ENCODE measurements at places on chromosomes 2 and 18. TPM values are rescaled to one million over a fixed set of nuclear protein-coding genes. Genes with fewer than 3 reads are reported as not detected.

GRCh38 chr18:5439986-5440696 is 103.7 kb downstream of the EPB41L3 start:
- no peak for DNase-seq

GRCh38 chr18:32276906-32277305 is 87.1 kb downstream of the MEP1B start:
- DNase-seq, result no peak

- no peak for DNase-seq
Observed at GRCh38 chr2:20536619-20537422, 89.9 kb downstream of the RHOB start.

- no peak for DNase-seq
Observed at GRCh38 chr18:74818516-74819175, 221.0 kb downstream of the ZNF407 start.

DNA sequence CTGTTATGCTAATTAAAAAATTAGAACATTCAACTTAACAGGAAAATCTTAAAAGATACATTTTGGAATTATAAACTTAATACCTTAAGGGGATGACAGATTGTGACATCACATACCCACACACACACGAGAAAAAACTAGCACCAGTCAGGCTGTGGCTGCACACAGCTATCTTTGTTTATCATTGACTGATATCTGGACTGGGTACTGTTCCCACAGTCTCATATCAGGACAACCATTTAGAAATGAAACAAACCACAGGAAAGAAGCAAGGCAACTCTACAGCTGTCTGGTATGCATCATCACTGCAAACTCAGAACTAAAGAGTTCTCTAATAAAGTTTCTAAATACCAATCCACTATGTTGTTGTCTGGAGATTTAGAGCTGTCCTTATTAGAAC is 210.9 kb upstream of the SMAD7 start:
- DNase-seq, result no peak

GRCh38 chr2:240532031-240532775 is 25.6 kb downstream of the ANKMY1 start:
- DNase-seq, result no peak

GRCh38 chr2:74789271-74789670 is 44.7 kb upstream of the HK2 start:
- no peak for DNase-seq

DNA sequence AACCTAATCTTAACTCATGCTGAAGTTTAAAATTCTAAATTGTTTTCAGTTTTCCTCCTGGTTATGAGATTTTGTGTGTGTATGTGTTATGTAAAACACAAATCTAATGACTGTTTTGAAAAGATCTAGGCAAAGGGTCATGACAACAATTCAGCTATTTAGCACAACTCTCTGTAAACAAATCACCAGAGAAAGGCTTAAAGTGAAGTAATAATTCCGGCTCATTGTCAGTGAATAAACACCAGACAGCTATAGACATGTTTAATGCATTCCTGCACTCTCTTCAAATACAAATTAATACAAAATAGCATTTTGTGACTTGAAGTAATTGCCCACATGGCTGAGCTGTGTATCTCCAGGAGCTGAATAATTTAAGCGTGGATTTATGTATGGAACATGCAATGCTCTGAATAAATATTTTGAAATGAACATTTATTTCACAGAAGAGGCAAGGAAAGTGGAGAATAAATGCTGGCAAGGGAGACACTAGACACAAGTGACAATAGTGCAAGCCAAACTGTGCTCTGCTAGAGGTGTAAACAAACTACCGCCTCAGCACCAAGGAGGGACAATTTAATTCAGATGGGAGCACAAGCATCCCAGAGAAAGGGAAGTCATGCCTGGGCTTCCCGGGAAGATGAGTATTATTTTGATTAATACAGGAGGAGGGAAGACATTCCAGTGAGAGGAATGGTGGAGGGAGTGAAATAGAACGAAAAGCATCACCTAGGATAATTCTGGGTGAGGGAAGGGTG is 133.6 kb upstream of the XPO1 start:
- no peak for DNase-seq

- DNase-seq, result no peak
Observed at GRCh38 chr18:25594351-25594750, 242.4 kb upstream of the ZNF521 start.

DNA sequence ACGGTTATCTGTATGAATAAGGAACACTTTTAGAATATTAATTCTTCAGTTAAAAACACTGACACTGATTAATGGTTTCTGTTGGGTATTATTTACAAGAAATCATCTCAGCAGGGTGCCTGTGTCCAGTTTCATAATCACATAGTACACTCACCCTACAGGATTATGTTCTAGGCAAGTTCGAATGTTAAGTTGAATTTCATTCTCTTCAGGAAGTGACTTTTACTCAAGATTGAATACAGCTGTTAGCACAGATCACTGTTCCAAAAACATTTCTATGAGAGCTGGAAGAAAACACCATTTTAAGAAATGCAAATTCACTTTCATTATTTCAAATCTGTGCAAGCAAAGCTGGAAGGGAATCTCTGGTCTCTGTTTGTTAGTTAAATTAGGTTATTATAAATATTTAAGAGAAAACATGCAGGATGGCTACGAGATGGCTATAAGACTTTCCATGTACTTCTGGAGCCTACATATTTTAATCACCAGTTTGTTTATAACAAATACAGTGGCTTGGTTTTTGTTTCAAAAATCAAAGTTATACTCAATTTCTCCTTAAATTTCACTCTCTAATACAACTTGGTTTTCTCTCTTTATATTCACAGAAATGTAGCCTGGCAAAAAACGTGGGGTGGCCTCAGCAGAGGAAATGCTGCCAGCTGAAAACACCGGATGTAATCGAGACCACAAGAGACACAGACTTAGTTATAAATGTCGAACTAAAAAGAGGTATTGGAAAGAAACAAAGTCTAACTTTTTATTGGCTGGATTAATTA is 65.8 kb downstream of the RBMS1 start:
- no peak for DNase-seq

GRCh38 chr2:211408483-211408891 is 852.1 kb downstream of the CPS1 start:
- DNase-seq, result no peak

The SFTPB gene
- 0.29 TPM for total RNA-seq

The FOXI3 gene
- not detected for total RNA-seq

The CPS1 gene
- total RNA-seq, result 2.7 TPM

The GRB14 gene
- total RNA-seq, result 2.0 TPM

The CBLN2 gene
- 1.1 TPM for total RNA-seq

The SMCHD1 gene
- 36.5 TPM for total RNA-seq

The POTEI gene
- total RNA-seq, result 0.10 TPM

The SCYGR4 gene
- total RNA-seq, result not detected
